ENCODE measurements at places on chromosomes 2 and 18. TPM values are rescaled to one million over a fixed set of nuclear protein-coding genes. Genes with fewer than 3 reads are reported as not detected.

DNA sequence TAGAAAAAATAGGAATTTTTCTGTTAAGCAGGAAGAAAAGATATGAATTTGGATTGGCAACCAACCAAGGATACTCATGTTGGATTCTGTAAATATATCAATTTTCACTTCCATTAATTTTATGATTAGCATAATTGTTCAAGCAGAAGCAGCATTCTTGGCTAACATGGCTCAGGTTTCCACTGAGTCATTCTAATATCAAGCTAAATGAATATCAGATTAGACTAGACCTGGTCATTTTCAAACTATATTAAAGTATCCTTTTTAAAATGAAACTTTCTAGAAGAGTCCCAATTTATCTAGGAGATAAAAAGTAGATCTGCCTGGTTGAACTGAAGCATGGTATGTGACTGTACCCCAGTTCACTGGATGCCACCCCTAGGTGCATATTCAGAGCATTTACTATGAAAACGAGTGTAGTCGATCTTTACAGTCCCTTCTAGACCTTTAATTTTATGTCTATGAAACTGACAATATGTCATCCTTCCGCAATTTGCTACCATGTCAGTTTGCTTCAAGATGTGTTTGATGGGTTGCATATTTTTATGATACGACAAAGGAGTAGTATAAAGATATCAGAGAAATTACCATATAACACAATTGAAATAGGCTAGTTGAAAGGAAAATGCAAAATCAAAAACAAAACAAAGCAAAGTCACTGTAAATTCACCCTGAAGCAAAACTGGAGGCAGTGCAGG is 704.9 kb downstream of the ERBB4 start:
- H3K36me3 ChIP-seq = no peaks in the 10 kb centered on the region
- DNase-seq = no peak
- no peak overlapping the region for H3K4me3 ChIP-seq
- no peak overlapping the region for H3K27ac ChIP-seq
- H3K27me3 ChIP-seq = no peaks in the 10 kb centered on the region
- no peaks in the 10 kb centered on the region for H3K4me1 ChIP-seq

DNA sequence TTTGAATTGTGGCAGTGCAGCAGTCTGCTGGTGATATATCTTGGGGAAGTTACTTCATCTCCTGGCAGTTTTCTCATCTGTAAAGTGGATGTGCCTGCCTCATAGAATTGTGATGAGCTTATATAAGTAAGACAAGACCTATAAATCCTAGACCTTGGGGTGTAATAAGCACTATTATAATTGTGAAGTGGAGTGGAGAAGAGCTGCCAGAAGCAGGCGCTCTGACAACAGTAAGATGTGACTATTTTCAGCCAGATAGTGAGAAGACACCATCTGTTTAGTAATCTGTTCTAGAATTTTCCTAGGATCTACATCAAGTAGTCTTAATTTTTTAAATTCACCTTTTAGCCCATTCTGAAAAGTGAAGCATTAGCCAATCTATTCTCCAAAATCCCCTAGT is 85.6 kb upstream of the TSPYL6 start:
- no peaks in the 10 kb centered on the region for H3K36me3 ChIP-seq
- H3K4me1 ChIP-seq = no peaks in the 10 kb centered on the region
- no peak overlapping the region for H3K27ac ChIP-seq
- H3K27me3 ChIP-seq = no peaks in the 10 kb centered on the region

The PKDCC gene
- total RNA-seq = 61.3 TPM

DNA sequence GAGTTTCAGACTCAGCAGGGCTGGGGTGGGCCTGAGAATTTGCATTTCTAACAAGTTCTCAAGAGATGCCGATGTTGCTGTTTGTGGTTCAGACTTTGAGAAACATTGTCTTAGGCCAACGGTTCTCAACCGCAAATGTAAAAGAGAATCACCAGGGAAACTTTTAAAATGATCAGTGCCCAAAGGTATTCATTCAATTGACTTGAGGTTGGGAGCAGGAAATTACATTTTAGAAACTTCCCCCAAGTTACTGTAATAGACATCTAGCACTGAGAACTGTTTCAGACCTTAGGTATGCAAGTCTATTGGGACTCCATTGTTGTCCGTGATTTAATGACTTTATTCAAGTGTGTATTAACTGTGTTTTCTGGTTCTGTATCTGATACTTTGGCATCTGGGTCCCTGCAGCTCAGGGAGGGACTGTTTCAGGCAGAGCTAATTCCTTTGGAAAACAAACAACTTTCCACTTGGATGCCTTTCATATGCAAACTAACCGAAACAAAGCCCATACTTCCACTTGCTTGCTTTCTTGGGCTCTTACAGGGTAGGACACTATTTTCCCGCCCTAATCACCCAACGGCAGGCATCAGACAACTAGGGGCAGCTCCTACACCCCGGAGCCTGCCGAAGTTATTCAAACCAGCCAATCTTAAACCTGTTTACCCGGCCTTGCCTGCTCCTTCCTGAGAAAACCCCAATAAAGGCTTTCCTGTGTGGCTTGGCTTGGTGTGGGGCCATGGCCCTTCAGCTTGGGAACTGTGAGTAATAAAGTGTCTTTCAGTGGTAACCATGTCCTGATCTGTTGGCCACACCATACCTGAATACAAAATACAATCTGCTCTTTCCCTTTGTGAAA is 97.6 kb downstream of the POLE4 start:
- no peaks in the 10 kb centered on the region for H3K27me3 ChIP-seq
- no peak overlapping the region for H3K4me3 ChIP-seq
- no peak overlapping the region for H3K27ac ChIP-seq

GRCh38 chr2:192026059-192026824 is 168.5 kb downstream of the TMEFF2 start:
- no peak overlapping the region for H3K27ac ChIP-seq
- no peak for DNase-seq
- no peaks in the 10 kb centered on the region for H3K4me1 ChIP-seq
- no peaks in the 10 kb centered on the region for H3K36me3 ChIP-seq

The UNC80 gene
- not detected for total RNA-seq

DNA sequence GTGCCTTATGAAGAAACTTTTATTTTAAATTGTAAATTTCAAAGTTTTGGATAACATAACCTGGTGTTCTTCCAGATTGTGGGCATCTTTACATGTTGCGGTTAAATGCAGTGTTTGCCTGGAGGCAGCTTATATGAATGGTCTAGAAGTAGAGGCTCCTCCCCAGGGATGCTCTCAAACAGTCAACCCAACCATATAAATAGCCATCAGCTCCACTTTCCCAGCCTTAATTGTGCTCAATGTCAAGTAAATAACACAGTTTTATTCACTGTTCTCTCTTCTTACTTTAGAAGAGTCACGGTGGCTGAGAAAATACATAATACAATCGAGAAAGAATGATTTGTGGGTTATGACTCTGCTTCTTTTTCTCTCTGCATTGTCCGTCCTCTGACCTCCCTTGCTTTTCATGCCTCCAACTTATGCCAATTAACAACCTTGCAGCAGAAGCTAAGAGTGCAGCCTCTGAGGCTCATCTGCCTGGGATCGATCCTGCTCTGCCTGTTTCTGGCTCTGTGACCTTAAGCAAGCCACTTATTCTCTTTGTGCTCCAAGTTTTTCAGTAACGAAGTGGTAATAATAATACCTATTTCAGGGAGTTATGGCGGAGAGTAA is 100.3 kb downstream of the DAW1 start:
- no peak overlapping the region for H3K27ac ChIP-seq
- H3K36me3 ChIP-seq = no peaks in the 10 kb centered on the region
- H3K4me1 ChIP-seq = no peaks in the 10 kb centered on the region
- H3K4me3 ChIP-seq = no peak overlapping the region
- no peaks in the 10 kb centered on the region for H3K27me3 ChIP-seq
- no peak for DNase-seq

- H3K27ac ChIP-seq = no peak overlapping the region
- H3K36me3 ChIP-seq = no peaks in the 10 kb centered on the region
- H3K4me1 ChIP-seq = no peaks in the 10 kb centered on the region
- no peaks in the 10 kb centered on the region for H3K27me3 ChIP-seq
- DNase-seq = no peak
- H3K4me3 ChIP-seq = no peak overlapping the region
Measured at GRCh38 chr18:80194874-80195570, 52.3 kb downstream of the PARD6G start.

DNA sequence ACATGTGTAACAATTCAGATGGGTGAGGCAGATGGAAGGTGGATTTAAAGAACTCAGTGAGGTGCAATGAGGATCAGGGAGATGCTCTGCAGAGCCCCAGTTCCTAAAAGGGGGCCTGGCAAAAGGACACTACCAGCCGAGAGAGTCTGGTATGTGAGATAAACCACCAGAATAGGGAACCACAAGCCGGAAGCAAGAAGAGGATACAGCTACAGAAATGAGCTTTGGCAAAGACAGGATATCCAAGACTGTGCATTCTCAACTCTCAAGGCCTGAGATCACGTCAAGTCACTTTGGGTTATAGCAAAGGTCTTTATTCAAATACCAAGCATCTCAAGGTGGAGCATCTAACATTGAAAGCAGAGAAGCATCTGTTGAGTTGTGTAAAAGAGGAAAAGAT is 293.5 kb downstream of the ARHGAP15 start:
- no peak overlapping the region for H3K27ac ChIP-seq
- no peak for DNase-seq
- H3K27me3 ChIP-seq = no peaks in the 10 kb centered on the region
- no peaks in the 10 kb centered on the region for H3K4me1 ChIP-seq
- H3K4me3 ChIP-seq = no peak overlapping the region
- no peaks in the 10 kb centered on the region for H3K36me3 ChIP-seq

GRCh38 chr18:47898696-47899095 is 31.8 kb downstream of the SMAD2 start:
- peaks cover 5% of the 10 kb centered on the region for H3K4me1 ChIP-seq
- no peak overlapping the region for H3K27ac ChIP-seq
- no peak for DNase-seq
- no peaks in the 10 kb centered on the region for H3K27me3 ChIP-seq
- H3K36me3 ChIP-seq = no peaks in the 10 kb centered on the region
- no peak overlapping the region for H3K4me3 ChIP-seq

GRCh38 chr18:54023471-54023870 is 201.0 kb downstream of the MBD2 start:
- no peaks in the 10 kb centered on the region for H3K36me3 ChIP-seq
- no peak overlapping the region for H3K27ac ChIP-seq
- H3K4me3 ChIP-seq = no peak overlapping the region
- DNase-seq = no peak

The CIB4 gene
- not detected for total RNA-seq

DNA sequence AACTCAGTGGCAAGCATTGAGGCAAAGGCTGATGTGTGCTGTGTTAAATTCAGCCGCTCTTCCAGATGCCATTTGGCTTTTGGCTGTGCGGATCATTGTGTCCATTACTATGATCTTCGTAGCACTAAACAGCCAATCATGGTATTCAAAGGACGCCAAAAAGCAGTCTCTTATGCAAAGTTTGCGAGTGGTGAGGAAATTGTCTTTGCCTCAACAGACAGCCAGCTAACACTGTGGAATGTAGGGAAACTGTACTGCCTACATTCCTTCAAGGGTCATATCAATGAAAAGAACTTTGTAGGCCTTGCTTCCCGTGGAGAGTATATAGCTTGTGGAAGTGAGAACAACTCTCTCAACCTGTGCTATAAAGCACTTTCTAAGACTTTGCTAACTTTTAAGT is 195.5 kb upstream of the RAB12 start:
- H3K27me3 ChIP-seq = no peaks in the 10 kb centered on the region
- no peaks in the 10 kb centered on the region for H3K4me1 ChIP-seq
- DNase-seq = no peak
- no peak overlapping the region for H3K27ac ChIP-seq

- H3K36me3 ChIP-seq = no peaks in the 10 kb centered on the region
- DNase-seq = no peak
- H3K27me3 ChIP-seq = no peaks in the 10 kb centered on the region
Measured at GRCh38 chr2:68040078-68040477, 22.7 kb downstream of the C1D start.

- H3K27me3 ChIP-seq = no peaks in the 10 kb centered on the region
- no peak for DNase-seq
- H3K27ac ChIP-seq = no peak overlapping the region
- H3K4me1 ChIP-seq = no peaks in the 10 kb centered on the region
- no peak overlapping the region for H3K4me3 ChIP-seq
Measured at GRCh38 chr2:213958086-213958485, 452.8 kb upstream of the VWC2L start.

The GPAT2 gene
- total RNA-seq = 2.4 TPM

DNA sequence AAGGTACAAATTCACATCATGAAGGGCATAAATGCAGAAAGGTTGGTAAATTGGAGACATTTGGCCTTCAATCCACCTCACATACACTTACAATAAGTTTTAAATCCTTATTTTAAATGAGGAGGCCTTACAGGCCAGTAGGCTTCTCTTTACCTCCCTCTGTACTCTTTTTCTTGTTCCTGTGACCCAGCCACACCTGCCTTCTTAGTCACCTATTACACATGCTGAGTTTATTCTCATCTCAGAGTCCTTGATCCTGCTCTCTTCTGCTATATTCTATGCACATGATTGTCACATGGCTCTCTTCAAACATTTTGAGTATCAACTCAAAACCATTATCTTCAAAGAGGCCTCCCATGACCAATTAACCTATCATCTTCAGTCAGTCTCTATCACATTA is 491.5 kb downstream of the SATB2 start:
- no peak overlapping the region for H3K27ac ChIP-seq
- no peak overlapping the region for H3K4me3 ChIP-seq
- no peaks in the 10 kb centered on the region for H3K4me1 ChIP-seq
- no peaks in the 10 kb centered on the region for H3K27me3 ChIP-seq
- no peak for DNase-seq

DNA sequence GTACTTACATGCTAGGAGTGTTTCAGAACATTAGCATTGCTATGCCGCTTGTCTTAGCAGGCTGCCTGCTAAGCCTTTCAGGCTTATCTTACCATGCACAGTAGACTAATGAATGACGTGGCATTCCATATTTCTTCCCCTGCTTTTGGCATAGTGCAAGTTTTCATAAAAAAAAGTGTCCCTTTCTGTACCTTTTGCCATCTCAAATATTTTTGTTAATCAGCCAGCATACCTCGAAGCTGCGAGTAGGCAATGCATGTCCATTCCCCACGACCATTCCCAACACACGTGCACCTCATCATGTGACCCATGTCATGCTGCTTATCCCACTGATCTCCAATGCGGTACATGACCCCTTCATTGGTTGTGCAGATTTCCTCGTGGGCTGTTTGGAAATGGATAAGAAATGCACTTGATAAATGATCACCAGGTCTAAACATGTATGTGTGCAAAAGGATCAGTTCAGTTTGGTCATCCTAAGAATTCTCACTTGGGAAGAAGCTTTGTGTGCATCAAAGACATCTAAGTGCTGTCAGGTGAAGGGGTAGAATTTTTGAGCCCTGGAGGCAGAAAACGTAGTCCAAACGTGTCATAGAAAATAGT is 13.9 kb downstream of the FN1 start:
- no peak overlapping the region for H3K27ac ChIP-seq
- no peaks in the 10 kb centered on the region for H3K36me3 ChIP-seq
- H3K27me3 ChIP-seq = no peaks in the 10 kb centered on the region
- no peaks in the 10 kb centered on the region for H3K4me1 ChIP-seq
